EL (cell line): ENCODE measurements at places on chromosomes 2 and 18.

DNA sequence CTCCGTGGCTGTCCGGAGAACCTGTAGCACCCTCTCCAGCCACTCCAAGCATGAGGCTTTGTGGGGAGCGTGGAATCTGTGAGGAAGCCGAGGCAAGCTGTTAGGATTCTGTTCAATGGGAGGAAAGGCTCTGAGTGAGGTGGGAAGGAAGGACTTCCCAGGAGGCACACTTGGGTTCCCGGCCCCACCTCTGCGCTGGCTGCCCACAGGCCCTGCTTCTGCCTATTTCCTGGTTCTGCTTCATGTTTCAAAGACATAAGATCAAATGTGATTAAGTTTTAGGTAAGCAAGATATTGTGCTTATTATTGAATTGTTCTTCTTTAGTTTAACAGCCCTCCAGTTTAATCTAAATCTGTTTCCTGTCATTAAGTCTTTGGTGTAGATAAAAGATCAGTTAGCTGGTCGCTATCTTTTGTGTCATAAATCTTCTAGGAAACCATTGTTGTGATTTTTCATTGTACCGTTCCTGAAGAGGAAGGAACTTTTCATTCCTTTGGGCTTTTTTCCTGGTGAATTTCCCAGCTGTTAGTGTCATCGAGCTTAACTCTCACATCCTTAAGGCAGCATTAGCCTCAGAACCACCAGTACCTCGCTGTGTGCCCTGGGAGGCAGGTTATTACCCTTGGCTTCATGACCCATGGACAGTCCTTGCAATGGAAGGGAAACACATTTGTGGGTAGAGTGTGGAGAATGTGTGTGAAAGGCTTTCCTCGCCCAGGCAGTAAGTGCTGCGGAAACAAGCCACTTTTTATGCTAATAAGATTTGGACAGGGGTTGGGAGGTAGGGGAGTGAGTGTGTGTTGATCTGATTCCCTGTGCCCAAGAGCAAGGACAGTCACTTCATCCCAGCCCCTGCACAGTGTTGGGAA lies 61.9 kb upstream of the ALPP start:
- DNase-seq: no peak

DNA sequence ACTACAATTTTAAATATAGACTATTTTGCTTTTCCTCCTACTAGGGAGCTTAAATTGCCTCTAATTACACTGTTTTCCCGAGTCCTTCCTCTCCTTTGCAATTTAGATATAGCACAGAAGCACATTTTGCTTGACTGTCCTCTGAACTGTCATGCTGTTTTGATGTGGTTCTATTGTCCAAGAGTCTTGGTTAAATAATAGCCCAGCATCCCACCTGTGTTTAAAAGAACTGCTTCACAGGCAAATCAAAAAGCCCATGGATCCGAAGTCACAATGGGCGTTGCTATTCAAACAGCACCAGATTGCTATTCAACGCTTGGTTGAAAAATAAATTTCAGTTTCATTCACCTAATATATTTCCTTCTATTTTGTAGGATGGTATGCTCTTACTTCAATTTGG lies 22.3 kb upstream of the ACTR3 start:
- DNase-seq: no peak

DNA sequence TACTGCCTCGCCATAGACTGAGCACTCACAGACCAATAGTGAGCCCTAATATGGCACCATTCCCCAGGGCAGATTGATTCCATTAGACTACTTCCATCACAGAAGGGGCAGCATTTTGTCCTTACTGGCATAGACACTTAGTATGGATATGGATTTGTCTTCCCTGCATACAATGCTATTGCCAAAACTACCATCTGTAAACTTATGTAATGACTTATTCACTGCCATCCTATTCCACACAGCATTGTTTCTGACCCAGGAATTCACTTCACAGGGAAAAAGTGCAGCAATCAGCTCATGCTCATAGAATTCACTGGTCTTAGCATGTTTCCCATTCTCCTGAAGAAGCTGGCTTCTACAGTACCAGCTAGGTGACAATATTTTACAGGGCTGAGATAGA lies 179.0 kb downstream of the PPP1R1C start:
- DNase-seq: no peak

- DNase-seq: no peak
Observed at GRCh38 chr2:120708944-120709607, 26.6 kb upstream of the GLI2 start.

DNA sequence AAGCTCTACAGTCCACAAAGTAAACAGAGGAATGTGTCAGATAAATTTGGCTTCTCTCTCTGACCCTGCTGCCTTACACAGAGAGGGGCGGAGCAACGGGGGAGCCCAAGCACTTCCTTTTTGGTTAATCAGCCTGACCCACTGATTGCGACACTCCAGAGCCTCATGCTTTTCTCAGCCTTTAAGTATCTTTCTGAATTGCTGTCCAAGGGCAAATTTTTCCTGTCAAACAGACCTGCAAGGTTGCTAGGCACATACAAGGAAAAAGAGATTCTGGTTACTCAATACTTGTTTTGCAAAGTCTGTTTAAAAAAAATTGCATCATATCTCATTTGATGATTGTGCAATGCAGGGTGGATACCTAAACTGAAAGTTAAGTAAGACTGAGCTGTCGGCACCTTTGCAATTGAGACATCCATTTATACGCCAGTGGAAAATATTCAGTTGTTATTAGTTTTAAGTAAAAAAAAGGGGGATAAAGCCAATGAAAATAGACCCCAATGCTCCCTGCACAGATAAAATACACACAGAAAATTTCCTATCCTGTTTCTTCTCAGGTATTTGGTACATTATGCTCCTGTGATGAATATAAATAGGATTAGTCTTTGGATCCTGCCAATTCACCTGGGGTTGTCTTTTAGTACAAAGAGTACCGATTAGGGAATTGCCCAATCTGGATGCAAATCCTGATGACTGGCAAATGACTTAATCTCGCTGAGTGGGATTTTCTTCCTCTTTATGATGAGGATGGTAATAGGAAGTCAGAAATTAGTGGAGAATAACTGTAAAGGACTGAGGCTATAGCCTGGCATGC lies 260.2 kb upstream of the TRIB2 start:
- DNase-seq: peak; percentile 95

DNA sequence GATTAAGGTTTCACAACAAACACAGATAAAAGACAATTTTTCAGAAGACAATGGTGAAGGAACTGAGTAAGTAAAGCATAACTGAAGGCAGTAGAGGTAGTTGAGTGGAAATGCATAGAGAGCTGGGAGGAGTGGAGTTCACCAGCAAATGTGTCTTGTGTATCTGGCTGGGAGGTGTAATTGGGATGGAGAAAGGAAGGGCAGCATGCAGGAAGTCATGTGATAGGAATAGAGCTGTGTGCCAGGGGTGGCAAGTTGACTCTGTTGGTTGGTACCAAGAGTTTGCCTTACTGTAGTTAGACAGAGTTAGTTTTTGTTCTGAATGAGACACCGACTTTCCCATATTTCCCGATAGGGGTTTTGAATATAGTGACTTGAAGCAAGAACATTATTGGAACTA lies 56.3 kb downstream of the FMNL2 start:
- DNase-seq: no peak

DNA sequence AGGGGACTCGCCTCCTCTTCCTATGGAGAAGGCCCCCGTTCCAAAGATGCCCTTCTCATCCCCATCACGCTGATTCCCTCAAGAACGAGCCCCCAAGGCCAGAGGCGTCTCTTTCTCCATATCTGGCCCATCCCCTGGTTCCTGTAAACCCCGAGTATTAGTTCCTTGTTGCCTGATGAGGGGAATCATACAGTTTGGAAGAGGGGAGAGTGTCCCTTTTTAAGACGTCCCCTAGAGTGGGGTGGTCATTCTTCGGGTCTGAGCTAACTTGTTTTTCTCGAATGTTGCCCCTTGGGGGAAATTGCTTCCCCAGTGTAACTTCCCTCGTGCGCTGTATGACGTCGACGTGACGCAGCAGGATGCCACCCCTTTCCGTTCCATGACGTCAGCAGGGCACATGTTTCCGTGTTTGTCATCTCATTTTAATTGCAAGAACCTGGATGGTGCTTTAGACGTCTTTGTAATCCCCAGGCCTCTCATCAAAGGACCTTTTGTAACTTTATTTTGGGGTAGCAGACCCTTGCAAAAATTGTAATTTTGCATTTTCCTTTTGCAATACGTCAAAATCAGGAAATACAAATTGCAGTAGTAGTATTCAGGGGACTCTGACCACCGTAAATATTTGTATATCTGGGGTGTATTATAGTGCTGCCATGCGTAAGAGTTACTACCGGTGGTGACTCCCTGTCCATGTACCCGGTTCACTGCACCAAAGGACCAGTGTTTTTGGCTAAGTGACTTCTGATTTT lies 569 bp downstream of the BABAM2 start:
- DNase-seq: peak; percentile 68

GRCh38 chr2:42138163-42139015 lies 30.8 kb upstream of the EML4 start:
- DNase-seq: peak; percentile 97

GRCh38 chr2:206095536-206096332 lies 9.8 kb upstream of the INO80D start:
- DNase-seq: no peak

DNA sequence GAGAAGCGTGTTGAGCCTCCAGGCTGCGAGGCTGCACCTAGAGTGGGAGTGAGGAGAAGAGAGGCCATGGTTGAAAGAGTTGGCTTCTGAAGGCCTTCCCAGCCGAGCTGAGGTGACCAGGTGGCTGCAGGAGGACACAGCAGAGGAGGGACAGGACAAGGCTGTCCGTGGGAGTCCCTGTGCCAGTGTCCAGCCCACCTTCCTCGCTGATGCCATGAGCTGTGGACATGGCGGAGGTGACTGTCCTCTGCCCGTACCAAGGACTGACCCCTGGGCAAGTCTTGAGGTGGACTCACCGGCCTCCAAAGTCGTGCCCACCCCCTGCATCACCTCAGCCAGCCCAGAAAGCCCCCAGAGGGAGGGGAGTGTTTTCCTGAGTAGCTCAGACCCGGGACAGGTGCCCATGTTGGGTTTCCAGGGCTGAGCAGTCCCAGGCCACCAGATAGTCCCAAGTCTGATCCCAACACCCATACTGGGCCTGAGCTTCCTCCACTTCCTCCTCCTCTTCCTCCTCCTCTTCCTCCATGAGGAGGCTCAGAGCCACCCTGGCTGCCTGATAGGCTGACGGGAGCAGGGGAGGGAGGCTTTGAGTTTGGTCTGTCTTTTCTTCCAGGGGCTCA lies 43.0 kb upstream of the FOSL2 start:
- no peak for DNase-seq

- no peak for DNase-seq
Observed at GRCh38 chr2:62343636-62344337, 147.9 kb downstream of the B3GNT2 start.

DNA sequence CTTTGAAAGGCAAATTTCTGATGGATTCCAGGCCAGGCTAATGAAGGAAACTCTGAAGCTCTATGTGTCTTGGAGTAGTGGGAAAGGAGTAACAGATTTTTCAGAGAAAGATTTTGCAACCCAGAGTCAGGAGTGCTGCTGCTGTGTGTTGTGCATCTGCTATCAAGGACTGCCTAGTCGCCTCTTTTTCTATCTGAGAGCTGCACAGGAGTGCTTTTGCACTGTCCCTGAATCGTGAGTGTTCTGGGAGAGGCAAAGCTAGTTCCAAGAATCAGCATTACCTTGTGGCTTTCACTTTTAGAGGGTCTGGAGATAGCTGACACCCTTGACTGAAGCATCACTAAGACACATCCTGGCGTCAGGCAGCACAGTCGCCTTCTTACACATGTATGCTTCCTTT lies 336.4 kb downstream of the PARD3B start:
- no peak for DNase-seq

GRCh38 chr2:24330161-24330560 lies 30.2 kb downstream of the ITSN2 start:
- no peak for DNase-seq

GRCh38 chr2:137772451-137772850 lies 191.8 kb upstream of the HNMT start:
- DNase-seq: no peak

DNA sequence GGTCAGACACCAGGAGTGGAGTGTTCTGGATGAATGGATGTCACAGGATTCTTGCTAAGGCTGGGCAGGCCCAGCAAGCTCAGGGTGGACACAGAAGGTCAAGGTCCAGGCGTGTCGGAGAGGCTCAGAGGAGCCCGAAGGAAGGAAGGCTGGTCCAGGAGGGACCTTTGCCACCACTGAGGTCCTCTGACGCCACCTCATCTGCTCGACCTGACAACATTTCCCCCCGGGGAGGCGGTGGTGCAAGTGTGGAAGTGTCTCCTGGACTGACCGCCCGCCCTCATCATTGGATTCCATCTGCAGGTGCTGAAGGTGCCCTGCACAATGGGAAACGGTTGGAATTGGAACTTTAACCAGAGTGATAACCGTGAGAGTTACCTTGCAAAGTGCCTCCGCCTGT lies 124.6 kb downstream of the RTP5 start:
- no peak for DNase-seq

- no peak for DNase-seq
Observed at GRCh38 chr18:52227536-52227935, 112.5 kb upstream of the DCC start.

- DNase-seq: peak; percentile 56
Observed at GRCh38 chr18:59660786-59661743, 36.2 kb downstream of the CCBE1 start.

DNA sequence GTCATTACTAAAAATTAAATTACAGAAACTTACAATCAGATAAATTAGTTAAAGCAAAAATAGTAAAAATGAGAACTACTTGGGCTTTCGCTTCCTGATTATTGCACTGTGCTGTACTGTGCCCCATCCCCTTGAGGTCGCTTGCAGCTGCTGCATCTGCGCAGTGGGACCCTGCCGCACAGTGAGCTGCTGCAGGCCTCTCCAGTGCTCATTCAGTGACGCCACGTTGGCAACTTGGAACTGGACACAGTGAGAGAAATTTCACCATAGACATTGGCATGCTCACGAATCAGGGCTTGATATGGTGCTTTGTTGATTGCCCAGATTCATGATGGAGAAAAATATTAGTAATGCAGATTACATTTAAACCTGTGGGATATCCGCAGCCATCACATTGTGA lies 290.8 kb upstream of the MYT1L start:
- no peak for DNase-seq

DNA sequence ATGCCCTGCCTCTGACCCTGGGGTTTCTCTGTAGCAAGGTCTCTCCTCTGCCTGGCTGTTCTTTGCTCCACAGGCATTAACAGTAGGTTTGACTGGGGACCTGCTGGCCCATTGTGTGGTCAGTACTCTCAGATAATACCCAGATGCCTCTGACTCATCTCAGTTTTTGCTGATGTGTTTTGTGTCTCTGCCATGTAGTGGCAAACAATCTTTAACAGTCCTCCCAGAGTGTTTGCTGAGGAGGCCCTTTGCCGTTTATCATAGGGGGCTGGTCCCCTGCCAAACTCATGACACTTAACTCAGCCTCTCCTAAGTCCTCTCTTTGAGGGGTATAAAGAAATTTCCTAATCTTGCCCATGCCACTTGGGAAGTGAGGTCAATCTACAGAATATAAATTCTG lies 793.7 kb upstream of the FANCL start:
- DNase-seq: peak; percentile 1
